ENCODE measurements at places on chromosomes 4 and X. TPM values are rescaled to one million over a fixed set of nuclear protein-coding genes. Genes with fewer than 3 reads are reported as not detected.

The HS3ST1 gene
- 5.3 TPM for total RNA-seq

The FAM47A gene
- total RNA-seq, result not detected

The ZIC3 gene
- not detected for total RNA-seq

The SLC10A6 gene
- 0.13 TPM for total RNA-seq

The TMPRSS11B gene
- not detected for total RNA-seq

The BRS3 gene
- not detected for total RNA-seq

Measured in pulmonary artery endothelial cell (primary cell).